ENCODE measurements at places on chromosomes 11 and 22. TPM values are rescaled to one million over a fixed set of nuclear protein-coding genes. Genes with fewer than 3 reads are reported as not detected.

DNA sequence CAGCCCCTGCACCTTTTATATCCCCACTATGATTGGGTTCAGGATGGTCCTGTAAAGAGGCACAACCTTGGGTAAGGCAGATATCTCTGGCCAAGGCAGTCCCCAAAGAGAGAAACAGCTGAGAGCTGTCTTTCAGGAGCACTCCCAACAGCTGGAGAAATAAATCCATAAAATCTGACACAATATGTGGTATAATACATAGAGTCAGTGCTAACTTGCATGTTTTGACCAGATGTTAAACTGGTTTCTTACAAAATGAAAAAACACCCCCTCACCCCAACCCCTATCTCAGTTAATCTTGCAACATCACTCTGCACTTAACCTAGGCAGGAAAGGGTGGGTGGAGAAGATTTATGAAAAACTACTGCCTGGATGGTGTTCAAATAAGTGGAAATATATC, 44.0 kb upstream of the C11orf87 start:
- no peak for DNase-seq

The CABP4 gene
- polyA plus RNA-seq, result 0.62 TPM

The PRR33 gene
- polyA plus RNA-seq, result not detected

The USH1C gene
- polyA plus RNA-seq, result 1.2 TPM

The TUBGCP6 gene
- polyA plus RNA-seq, result 7.5 TPM

DNA sequence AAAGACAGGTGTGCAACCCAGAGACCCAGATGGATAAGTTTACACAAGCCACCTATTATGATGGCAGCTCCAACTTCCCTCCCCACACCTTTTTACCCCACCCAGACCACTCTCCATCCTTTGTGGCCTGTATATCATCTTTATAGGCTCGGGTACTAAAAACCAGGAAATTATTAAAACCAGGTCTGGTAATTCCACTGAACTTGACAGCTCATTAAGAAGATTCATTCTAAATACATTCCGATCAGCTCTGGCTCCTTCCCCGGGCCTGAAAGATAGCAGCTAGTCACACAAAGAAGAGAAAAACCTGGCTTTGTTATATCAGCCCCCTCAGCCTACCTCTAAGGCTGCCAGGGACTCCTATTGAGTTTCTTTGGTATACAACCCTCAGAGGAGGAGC, 67.9 kb upstream of the API5 start:
- DNase-seq, result no peak

GRCh38 chr11:1059759-1060158, 14.9 kb upstream of the MUC2 start:
- DNase-seq, result no peak

- no peak for DNase-seq
Measured at GRCh38 chr22:41883400-41883799, 31.5 kb downstream of the SHISA8 start.

GRCh38 chr11:115515647-115516395, 11.6 kb upstream of the CADM1 start:
- no peak for DNase-seq

The HBG1 gene
- polyA plus RNA-seq, result not detected

DNA sequence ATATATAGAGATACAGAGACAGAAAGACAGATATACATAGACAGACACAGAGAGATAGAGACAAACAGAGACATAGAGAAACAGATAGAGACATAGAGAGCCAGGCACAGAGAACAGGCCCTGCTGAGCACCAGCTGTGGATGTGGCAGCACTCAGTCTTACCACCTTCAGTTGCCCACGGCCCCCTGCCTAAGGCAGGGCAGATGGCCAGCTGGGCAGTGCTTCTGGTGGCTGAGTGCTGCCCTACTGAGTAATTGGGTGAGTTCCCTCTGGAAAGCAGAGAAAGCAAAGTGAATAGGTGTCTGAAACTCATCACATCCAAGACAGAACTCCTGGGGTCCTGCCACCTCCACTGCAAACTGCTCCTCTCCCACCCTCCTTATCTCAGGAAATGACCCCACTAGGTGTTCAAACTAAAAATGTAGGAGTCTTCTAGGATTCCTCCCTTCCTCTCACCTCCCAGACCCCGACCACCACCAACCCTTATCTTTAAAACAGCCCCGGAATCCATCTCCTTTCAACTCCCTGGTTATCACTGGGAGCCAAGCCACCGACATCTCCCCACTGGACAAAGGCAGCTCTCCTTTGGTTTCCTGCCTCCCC, 27.2 kb downstream of the SYN3 start:
- no peak for DNase-seq

The HSCB gene
- polyA plus RNA-seq, result 25.7 TPM

The BAIAP2L2 gene
- not detected for polyA plus RNA-seq

DNA sequence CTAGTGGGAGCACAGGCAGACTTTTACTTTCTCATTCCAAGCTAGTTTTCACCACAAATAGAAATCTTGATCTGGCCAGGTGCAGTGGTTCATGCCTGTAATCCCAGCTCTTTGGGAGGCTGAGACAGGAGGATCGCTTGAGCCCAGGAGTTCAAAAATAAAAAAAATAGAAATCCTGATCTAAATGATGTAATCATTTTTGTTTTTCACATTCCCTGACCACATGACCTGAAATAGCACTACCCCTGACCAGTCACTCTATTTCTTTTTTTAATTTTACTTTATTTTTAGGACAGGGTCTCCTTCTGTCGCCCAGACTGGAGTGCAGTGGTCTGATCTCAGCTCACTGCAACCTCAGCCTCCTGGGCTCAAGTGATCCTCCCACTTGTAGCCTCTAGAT, 2.3 kb upstream of the TCN2 start:
- DNase-seq, result no peak

The TCN1 gene
- not detected for polyA plus RNA-seq

GRCh38 chr11:117700551-117700950, 96.5 kb downstream of the DSCAML1 start:
- DNase-seq, result no peak

The ALDH3B2 gene
- polyA plus RNA-seq, result not detected

The TMEM151A gene
- not detected for polyA plus RNA-seq

The MMP13 gene
- not detected for polyA plus RNA-seq

- no peak for DNase-seq
Measured at GRCh38 chr22:27352426-27352825, 449.1 kb downstream of the MN1 start.

The SPON1 gene
- polyA plus RNA-seq, result 18.5 TPM

DNA sequence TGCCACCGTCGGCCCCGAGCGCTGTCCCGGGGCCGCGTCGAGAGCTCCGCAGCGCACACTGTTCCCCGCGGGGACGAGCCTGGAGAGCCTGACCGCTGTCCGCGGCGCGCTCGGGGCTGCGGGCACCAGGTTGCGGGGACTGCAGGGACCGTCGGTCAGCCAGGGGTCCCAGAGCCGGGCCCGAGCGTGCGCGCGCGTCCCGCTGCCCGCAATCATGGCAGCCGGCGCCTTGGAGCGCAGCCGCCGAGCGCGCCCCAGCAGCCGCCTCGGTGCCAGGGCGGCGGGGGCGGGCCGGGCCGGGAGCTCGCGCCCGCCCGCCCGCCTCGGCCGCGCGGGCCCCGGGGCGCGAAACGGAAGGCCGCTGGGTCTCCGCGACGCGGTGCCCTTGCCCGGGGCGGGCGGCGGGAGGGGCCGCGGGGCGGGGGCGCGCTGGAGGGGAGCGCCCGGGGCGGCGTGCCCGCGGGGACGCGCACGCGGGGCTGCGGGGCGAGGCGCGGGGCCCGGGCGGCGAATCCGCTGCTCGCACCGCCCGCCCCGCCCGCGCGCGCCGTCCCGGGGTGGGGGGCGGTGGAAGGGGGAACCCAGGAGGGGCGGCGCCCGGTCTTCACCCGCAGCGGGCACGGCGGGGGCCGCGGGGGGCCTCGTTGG, 79.4 kb upstream of the PPARA start:
- DNase-seq, result peak; percentile 79

DNA sequence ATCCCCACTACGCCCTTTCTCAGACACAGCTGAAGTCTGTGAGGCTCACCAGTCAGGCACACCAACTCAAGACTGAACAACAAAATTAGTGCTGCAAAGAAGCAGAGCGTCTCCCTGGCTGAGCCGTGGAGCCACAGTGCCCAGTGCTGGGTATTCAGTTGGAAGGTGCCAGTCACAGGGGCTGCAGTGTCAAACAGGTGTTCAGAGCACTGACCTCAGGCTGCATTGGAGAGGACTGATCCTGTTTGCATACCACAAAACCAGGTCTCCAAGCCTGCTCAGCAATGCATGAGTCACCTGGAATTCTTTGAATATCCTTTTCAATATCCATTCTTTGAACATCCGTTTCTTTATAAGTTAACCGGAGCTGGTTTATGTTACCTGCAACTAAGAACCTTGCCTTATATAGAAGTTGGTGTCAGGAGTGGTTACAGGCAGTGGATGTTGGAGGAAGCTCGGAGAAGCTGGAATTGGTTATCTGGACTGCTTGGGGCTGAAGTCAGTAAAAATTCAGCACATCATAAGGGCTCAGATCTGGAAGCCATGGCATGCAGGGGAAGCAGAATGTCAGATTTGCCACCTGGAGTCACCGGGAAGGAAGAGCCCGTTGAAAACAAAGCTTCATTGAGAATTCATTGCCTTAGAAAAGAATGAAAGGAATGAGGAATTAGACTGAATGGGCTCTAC, 30.3 kb downstream of the PDGFB start:
- DNase-seq, result no peak

The PRG3 gene
- polyA plus RNA-seq, result not detected

The C11orf65 gene
- polyA plus RNA-seq, result 0.35 TPM

- DNase-seq, result peak; percentile 59
Measured at GRCh38 chr22:38981005-38981991, 849 bp upstream of the APOBEC3B start.

- no peak for DNase-seq
Measured at GRCh38 chr11:30454111-30454510, 131.2 kb downstream of the ARL14EP start.

The PAMR1 gene
- polyA plus RNA-seq, result 25.8 TPM

DNA sequence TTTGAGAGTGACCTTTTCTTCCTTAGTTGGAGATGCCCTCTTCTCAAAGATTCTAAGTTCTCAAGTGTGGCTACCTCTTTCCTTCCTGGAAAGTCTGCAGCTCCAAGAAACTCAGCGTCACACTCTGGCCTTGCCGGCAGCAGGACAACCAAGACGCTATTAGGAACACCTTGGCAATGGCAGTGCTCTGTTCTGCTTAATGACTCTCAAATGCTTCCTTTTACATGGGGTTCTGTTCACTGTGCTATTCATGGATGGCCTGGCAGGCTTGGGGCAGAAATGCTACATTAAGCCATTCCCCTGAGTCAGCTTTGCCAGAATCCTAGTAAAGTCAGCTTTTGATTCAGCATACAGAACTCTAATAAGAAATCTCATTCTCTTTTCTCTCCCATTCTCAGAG, 25.9 kb downstream of the LARGE2 start:
- no peak for DNase-seq

GRCh38 chr22:48257685-48258055, 1495.2 kb downstream of the TBC1D22A start:
- peak; percentile 33 for DNase-seq

- DNase-seq, result no peak
Measured at GRCh38 chr11:78190871-78191538, 2.3 kb downstream of the USP35 start.

- DNase-seq, result no peak
Measured at GRCh38 chr11:107609400-107610218, 18.7 kb downstream of the ELMOD1 start.

The NEFH gene
- 26.6 TPM for polyA plus RNA-seq

DNA sequence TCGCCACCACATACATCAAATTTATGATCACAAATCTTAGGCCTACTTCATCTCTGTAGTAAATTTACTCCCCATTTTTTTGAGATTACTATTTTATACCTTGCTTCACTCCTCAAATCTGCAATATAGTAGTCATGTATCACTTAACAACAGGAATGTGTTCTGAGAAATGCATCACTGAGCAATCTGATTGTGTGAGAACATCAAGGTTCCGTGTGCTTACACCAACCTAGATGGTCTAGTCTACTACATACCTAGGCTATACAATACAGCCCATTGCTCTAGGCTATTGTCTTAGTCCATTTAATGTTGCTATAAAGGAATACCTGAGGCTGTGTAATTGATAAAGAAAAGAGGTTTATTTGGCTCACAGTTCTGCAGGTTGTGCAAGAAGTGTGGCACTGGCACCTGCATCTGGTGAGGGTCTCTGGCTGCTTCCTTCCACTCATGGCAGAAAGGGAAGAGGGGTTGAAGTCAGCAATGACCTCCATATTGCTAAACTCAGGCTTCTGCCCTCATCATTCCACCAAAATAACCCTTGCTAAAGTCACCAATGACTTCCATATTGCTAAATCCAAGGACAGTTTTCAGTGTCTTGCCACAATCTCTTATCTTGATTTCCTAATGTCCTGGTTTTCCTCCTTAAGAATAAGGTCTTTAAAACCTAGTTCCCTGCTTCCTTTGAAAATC, 140.3 kb downstream of the RBFOX2 start:
- no peak for DNase-seq

GRCh38 chr22:32446321-32446720, 17.9 kb downstream of the BPIFC start:
- DNase-seq, result no peak

The SMCO4 gene
- polyA plus RNA-seq, result 12.6 TPM

The MS4A14 gene
- polyA plus RNA-seq, result 0.22 TPM

DNA sequence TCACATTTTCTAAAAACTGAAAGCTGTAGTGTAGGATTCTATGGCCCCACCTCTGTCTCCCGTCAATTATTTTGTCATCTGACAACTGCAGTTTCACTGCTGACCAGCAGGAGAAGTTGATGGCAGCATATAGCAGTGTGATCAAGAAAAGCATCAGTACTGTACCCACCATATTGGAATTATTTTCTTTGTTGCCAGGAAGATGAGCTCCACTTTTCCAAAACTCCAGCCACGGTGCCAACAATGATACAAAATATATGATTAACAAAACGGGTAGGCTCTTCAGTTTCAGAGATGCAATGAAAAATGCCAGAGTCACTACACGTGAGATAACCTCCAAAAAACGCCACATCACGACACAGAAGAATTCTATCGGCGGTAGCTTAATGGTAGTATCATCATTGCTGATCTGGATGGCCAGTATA, 41.3 kb downstream of the XKR3 start:
- DNase-seq, result no peak

GRCh38 chr11:16833026-16833425, 94.6 kb downstream of the C11orf58 start:
- no peak for DNase-seq

DNA sequence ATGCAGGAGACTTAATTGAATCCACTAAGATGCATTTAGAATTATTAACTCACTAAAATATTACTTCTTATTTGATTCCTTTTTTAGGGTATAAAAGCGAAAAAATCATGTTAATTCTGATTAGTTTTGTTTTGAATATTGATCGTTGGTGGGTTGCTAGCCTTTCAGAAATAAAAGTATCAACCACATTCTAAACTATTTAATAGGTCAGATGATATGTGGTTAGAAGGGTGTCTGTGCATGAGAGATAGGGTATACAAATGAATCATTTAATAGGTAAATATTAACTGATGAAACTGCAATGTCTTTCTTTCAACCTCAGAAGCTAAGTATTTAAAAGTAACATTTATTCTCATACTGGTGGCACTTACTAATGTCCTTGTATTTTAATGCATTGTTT, 515.1 kb downstream of the CNTN5 start:
- no peak for DNase-seq

GRCh38 chr11:8228231-8228630, 35.4 kb downstream of the LMO1 start:
- no peak for DNase-seq

- no peak for DNase-seq
Measured at GRCh38 chr11:1030086-1030485, 6.4 kb downstream of the MUC6 start.

- no peak for DNase-seq
Measured at GRCh38 chr11:134453441-134453840, 41.4 kb upstream of the B3GAT1 start.

The METTL15 gene
- polyA plus RNA-seq, result 7.1 TPM

Data from ovary (tissue), 10 donors.